Adrenal gland (tissue), 19 donors: ENCODE measurements at places on chromosomes 5 and 9.

DNA sequence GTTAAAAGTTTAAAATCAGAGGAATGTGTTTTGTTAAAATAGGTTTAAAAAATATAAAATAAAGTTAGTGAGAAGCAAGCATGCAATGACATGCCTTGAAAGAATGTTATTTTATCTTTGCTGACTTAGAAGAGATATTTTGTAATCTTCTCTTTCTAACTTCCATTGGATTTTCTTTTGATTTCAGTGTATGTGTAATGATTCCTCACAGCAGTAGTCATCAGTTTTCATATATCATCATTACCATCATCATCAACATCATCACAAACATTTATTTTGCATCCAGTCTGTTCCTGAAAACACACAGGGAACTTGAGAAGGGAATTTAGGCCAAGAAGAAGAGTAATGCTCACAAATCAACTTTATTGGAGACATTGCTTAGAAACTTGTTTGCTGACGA lies 699.6 kb downstream of the TAF11L14 start:
- H3K4me1 ChIP-seq, result no peaks in the 10 kb centered on the region
- no peaks in the 10 kb centered on the region for H3K36me3 ChIP-seq
- H3K27ac ChIP-seq, result no peak overlapping the region
- DNase-seq, result no peak
- no peaks in the 10 kb centered on the region for H3K27me3 ChIP-seq

GRCh38 chr5:151071848-151072629 lies 8.8 kb downstream of the TNIP1 start:
- H3K4me3 ChIP-seq, result no peak overlapping the region
- H3K4me1 ChIP-seq, result peaks cover 17% of the 10 kb centered on the region
- DNase-seq, result no peak
- H3K27ac ChIP-seq, result no peak overlapping the region
- no peaks in the 10 kb centered on the region for H3K27me3 ChIP-seq
- H3K36me3 ChIP-seq, result no peaks in the 10 kb centered on the region

DNA sequence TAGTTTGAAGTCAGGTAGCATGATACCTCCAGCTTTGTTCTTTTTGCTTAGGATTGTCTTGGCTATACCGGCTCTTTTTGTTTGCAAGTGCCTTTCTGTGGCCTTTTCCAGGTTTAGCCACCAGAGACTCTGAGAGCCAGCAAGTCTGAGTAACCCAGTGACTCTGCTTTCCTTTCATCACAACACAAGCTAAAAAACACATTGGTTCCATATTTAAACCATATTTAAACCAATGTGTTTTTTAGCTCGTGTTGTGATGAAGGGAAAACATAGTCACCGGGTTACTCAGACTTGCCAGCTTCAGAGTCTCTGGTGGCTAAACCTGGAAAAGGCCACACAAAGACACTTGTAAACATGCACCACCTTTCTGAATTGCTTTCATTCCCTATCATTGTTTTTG lies 493.3 kb downstream of the NTRK2 start:
- H3K27me3 ChIP-seq, result no peaks in the 10 kb centered on the region
- H3K27ac ChIP-seq, result no peak overlapping the region
- no peak overlapping the region for H3K4me3 ChIP-seq
- no peaks in the 10 kb centered on the region for H3K36me3 ChIP-seq
- DNase-seq, result no peak

DNA sequence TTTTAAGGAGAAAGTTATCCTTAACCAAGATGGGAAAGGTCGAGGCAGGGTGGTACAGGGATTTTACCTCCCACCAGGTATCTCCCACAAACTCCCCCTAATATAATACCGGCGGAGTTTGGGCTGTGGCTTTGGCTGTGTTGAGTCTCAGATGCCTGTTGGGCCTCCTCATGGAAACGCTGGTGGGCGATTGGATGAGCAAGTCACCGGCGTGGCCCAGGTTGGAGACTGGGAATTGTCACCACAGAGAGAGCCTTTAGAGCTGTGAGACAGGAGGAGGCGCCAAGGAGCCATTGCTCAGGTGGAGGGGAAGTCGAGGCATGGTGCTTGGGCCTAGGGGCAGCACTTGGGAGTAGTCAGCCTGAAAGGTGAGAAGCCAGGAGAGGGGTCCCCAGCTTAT lies 3.4 kb upstream of the CAMSAP1 start:
- no peaks in the 10 kb centered on the region for H3K36me3 ChIP-seq
- H3K27me3 ChIP-seq, result no peaks in the 10 kb centered on the region
- DNase-seq, result no peak
- H3K4me1 ChIP-seq, result peaks cover 9% of the 10 kb centered on the region

- H3K36me3 ChIP-seq, result no peaks in the 10 kb centered on the region
- no peaks in the 10 kb centered on the region for H3K4me1 ChIP-seq
- no peak overlapping the region for H3K27ac ChIP-seq
- DNase-seq, result no peak
- no peaks in the 10 kb centered on the region for H3K27me3 ChIP-seq
Measured at GRCh38 chr9:95887926-95888497, 12.5 kb downstream of the ERCC6L2 start.

DNA sequence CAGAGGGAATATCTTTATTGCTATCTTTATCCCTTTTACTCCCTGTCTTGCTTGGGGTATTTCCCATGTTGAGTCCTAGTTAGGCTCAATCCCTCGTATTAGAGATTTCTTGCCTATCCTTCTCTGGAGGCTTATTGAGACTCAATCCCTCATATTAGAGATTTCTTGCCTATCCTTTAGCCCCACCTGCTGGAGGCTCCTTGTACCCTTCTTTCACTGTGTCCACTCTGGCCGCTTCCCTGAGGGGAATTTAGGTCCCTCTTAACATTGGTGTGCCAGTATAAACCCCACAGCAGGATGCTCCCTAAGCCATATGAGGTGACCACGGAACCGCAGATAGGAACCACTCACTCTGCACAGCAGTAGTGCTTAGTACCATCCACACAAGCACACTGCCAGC lies 110.7 kb upstream of the MAMDC2 start:
- H3K27ac ChIP-seq, result no peak overlapping the region
- H3K4me3 ChIP-seq, result no peak overlapping the region
- H3K36me3 ChIP-seq, result no peaks in the 10 kb centered on the region
- no peaks in the 10 kb centered on the region for H3K4me1 ChIP-seq
- no peaks in the 10 kb centered on the region for H3K27me3 ChIP-seq

DNA sequence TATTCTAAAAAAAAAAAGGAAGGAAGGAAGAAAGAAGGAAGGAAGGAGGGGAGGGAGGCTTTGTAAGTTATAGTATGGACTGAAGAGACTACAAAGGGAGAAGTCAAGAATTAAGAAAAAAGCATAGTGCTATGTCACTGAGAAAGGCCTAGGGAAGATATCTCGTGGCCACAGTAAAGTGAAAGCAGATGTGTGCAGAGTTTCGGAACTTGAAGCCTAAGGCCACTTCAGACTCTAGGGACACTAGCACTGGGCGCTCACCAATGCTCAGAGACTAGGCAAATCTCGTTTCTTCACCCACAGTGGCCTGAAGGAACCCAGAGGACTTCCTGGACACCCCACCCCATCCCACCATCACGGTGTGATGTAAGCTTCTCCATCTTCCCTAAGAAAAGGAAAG lies 181.4 kb upstream of the TRPM3 start:
- no peaks in the 10 kb centered on the region for H3K4me1 ChIP-seq
- H3K27me3 ChIP-seq, result no peaks in the 10 kb centered on the region
- no peak overlapping the region for H3K4me3 ChIP-seq
- H3K36me3 ChIP-seq, result no peaks in the 10 kb centered on the region
- no peak for DNase-seq
- H3K27ac ChIP-seq, result no peak overlapping the region

GRCh38 chr9:33690143-33690933 lies 105.0 kb upstream of the PRSS3 start:
- no peaks in the 10 kb centered on the region for H3K27me3 ChIP-seq
- DNase-seq, result no peak
- H3K36me3 ChIP-seq, result no peaks in the 10 kb centered on the region
- H3K27ac ChIP-seq, result no peak overlapping the region
- peaks cover 8% of the 10 kb centered on the region for H3K4me1 ChIP-seq

DNA sequence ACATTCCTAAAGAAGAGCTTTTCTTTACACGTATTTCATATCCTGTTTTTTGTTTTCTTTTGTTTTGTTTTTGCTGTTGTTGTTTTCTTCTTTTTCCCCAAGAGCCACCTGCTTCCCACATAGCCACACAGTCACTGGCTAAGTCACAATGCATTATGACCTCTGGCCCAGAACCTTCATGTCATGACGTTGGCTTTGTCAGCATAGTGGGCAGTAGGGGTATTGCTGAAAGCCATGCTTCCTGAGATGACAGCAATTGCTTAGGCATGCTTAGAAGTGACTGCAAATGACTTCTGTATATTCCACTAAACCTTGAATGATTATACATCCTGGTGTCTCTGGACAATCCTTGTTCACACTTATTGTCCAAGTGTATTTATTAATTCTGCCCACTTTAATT lies 375.8 kb downstream of the TAF11L14 start:
- H3K27ac ChIP-seq, result no peak overlapping the region
- H3K36me3 ChIP-seq, result no peaks in the 10 kb centered on the region
- H3K4me1 ChIP-seq, result no peaks in the 10 kb centered on the region
- no peak for DNase-seq
- no peaks in the 10 kb centered on the region for H3K27me3 ChIP-seq
- no peak overlapping the region for H3K4me3 ChIP-seq

- peak; percentile 56 for DNase-seq
- H3K27me3 ChIP-seq, result no peaks in the 10 kb centered on the region
- H3K4me1 ChIP-seq, result peaks cover 23% of the 10 kb centered on the region
- H3K4me3 ChIP-seq, result peak overlapping the region; percentile 88
Measured at GRCh38 chr9:134642385-134643181, 980 bp downstream of the COL5A1 start.

GRCh38 chr9:88652876-88653275 lies 117.9 kb downstream of the NXNL2 start:
- H3K27ac ChIP-seq, result no peak overlapping the region
- H3K4me3 ChIP-seq, result no peak overlapping the region
- H3K27me3 ChIP-seq, result no peaks in the 10 kb centered on the region
- no peaks in the 10 kb centered on the region for H3K36me3 ChIP-seq
- DNase-seq, result no peak

DNA sequence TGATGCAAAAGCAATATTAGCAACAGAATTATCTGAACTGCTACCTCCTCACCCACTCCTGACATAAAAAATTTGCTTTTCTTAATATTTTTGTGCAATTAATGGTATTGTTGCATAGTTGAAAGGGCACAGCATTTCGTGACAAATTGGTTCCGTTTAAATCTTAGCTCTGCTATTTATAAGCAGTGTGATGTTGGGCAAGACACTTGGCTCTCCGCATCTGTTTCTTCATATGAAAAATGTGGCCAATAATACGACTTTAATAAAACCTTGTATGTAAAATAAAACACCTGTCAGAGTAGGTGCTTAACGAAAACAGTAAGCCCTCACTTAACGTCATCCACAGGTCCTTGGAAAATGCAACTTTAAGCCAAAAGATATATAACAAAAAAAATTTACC lies 4.2 kb downstream of the TMEM167A start:
- no peak overlapping the region for H3K27ac ChIP-seq
- H3K36me3 ChIP-seq, result no peaks in the 10 kb centered on the region
- DNase-seq, result peak; percentile 48
- no peak overlapping the region for H3K4me3 ChIP-seq

GRCh38 chr9:13917534-13917933 lies 396.4 kb downstream of the NFIB start:
- H3K27ac ChIP-seq, result no peak overlapping the region
- H3K36me3 ChIP-seq, result no peaks in the 10 kb centered on the region
- H3K27me3 ChIP-seq, result no peaks in the 10 kb centered on the region
- H3K4me3 ChIP-seq, result no peak overlapping the region

DNA sequence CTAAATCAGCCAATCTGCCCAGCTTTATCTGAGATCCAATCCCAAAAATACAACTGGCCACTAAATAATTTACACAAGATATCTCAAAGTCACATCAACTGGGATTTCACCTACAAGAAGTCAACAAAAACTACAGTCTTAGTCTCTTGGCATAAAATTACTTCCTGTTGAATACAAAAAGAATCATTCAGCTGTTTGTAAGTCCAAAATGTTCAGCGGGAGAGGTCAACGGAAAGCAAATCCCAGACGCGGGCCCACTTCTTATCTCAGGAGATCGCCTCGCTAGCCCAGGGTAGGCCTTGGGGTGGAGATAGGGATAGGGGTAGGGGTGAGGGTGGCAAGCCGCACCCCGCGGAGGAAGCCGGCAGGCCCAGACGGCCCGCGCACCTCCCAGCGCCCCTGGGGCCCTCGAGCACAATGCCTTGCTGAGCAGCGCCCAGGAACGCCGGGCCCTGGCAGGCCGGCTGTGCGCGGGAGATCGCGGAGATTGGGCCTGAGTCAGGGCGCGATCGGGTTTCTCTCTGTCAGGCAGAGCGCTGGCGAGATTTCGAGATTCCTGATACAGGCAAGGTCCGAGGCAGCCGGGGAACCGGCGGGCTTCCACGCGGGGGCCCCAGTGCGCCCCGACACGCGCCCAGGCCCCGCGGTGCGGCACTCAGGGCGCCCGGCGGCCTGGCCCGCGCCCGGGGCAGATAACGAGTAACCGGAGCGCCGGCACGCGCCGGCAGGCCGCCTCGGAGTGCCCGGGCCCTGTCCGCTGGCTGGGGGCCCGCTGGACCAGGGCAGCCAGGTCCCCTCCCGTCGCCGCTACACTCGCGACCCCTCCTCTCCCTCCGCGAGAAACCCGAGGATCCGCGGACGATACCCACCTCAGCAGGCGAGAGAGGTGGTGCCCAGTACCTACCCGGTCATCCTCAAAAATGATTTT lies 601 bp downstream of the HINT1 start:
- peak; percentile 80 for DNase-seq
- no peaks in the 10 kb centered on the region for H3K27me3 ChIP-seq
- H3K4me1 ChIP-seq, result peaks cover 15% of the 10 kb centered on the region
- H3K36me3 ChIP-seq, result no peaks in the 10 kb centered on the region

- DNase-seq, result no peak
- H3K27ac ChIP-seq, result no peak overlapping the region
- no peaks in the 10 kb centered on the region for H3K36me3 ChIP-seq
Measured at GRCh38 chr5:91848453-91848852, 465.3 kb upstream of the ARRDC3 start.

DNA sequence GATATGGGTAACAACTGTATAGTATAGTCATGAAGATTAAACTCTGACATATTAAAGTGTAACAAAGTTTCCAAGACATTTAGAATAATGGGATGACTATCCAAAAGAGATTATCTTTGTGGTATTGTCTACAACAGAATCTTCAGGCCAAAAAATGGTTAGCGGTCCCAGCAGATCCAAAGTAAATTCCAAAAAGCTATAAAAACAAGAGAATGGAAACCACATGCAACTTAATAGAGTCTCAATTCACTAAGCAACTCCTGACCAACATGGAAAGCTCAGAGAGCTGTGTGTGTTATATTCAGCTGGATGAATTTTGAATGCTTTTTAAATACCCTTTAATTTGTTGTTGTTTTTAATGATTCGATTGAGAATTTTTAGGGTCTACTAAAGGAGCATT lies 688.2 kb downstream of the CETN3 start:
- no peak overlapping the region for H3K4me3 ChIP-seq
- DNase-seq, result no peak
- H3K27me3 ChIP-seq, result no peaks in the 10 kb centered on the region
- no peaks in the 10 kb centered on the region for H3K36me3 ChIP-seq
- H3K4me1 ChIP-seq, result no peaks in the 10 kb centered on the region
